ENCODE measurements at places on chromosomes 3 and 15.

DNA sequence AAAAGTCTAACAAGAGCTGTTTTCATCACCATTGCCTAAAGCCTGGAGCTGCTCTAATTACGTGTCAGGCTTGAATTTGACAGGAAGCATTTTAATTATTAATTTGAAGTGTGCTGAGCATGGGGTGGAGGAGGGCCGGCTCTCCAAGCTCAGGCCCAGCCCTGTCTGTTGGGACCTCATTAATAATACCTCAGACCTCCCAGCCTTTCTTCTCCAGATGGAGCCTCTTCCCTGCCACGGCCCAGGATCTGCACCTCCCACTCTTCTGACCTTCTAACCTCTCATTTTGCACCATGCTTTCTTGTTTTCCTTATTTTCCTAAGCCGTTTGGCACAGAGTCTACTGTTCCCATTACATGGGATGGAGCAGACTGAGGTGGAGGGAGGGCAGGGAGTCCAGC is 30.0 kb downstream of the INSYN1 start:
- no peak for DNase-seq

GRCh38 chr3:196194542-196194915 is 16.7 kb downstream of the ZDHHC19 start:
- DNase-seq, result no peak

DNA sequence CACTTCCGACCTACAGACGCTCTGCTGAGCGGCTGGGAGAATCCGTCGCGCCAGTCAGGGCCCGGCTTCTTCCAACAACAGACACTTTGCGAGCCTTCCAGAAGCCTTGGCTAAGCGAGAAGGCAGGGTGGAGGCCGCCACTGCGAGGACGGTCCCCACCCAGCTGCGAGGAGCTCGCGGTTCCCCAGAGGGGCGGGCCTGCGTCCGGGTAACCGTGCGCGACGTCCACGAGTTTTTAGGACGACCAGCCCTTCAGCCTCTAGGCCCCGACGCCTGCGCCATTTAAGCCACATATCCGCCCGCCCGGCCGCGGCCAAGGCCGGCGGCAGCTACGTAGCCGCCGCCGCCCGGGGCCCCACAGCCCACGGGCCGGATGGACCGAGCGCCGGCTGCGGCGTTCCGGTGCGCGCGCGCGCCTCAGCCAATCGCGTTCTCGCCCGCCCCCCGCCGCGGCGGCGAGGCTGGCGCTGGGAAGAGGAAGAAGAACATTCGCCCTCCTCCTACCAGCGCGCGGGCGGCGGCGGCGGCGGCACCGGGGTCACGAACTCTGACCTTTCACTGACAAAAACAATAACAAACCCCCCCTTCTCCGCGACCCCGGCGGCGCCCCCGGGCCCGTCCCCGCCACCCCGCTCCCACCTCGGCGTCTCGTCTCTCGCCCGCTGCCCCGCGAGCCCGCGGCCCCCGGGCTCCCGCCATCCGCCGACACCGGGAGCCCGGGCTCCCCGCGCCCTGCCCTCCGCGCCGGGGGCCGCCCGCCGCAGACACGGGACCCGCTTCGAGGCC is at the start of gene NR2C2:
TSS of gene NR2C2 (plus strand) at position 484 of the 786 bp plus-strand sequence. CDS start 56,332 bp downstream, outside the sequence.
- peak; percentile 74 for DNase-seq

DNA sequence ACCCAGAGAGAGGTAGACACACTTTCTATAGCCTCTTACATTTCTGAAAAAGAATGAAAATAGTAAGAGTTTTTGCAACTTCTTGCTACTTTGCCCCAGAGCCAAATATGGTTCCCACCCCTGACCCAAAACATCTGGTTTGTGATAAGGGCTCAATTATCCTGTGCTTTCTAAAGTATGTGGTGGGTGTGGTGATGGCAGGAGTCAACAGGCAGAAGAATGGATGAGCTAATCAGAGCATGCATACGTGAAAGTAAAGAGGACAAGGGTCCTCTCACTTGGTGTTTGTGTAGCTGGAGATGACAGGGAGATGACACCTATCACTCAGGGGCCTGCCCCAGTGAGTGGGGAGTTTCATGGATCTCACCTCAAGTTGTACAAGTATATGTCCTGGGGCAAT is 19.1 kb downstream of the KBTBD8 start:
- no peak for DNase-seq

DNA sequence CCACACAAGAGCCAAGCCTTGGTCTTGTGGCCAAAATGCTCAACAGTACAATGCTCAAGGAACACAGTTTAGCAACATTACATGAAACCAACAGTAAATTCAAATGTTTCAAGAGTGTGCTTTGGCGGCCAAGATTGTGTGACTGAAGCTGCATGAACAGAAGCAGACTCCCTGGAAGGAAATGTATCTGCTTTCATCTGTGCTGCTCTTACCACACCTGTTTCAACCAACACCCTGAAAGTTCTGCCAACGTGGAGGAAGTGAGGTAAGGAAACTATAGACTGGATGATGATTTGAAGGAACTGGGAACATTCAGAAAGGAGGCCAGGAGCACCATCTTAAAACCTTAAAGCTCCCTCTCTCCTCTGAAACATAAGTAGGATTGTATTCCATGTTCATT is 55.7 kb downstream of the MB21D2 start:
- DNase-seq, result no peak

- no peak for DNase-seq
Measured at GRCh38 chr3:126025116-126025729, 56.2 kb downstream of the ROPN1B start.

- DNase-seq, result no peak
Measured at GRCh38 chr3:141411251-141411771, 43.0 kb downstream of the ZBTB38 start.

- DNase-seq, result peak; percentile 51
Measured at GRCh38 chr3:14177580-14178246, 688 bp downstream of the XPC start.
